ENCODE measurements at places on chromosomes 12 and 14. TPM values are rescaled to one million over a fixed set of nuclear protein-coding genes. Genes with fewer than 3 reads are reported as not detected.

DNA sequence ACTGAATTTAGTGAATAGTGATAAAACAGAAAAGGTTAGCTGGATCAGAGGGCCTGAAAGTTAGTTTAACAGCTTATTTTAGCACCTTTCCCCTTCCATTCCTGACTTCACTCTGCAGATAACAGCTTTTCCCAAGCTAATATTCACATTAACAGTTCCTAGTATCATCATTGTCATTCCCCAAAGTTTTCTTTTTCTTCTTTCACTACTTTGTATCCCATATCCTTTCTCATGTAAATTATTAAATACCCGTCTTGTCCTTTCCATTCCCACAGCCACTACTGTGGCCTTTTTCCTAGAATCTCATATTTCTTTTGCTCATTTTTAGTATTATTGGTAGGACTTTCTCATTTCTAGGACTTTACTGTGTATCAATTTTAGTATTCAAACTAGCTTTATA, 70.5 kb downstream of the SCFD1 start:
- no peak for DNase-seq

GRCh38 chr14:55715889-55716288, 135.9 kb downstream of the KTN1 start:
- no peak for DNase-seq

The TMEM253 gene
- polyA plus RNA-seq: 0.21 TPM

The KRT6C gene
- not detected for polyA plus RNA-seq

DNA sequence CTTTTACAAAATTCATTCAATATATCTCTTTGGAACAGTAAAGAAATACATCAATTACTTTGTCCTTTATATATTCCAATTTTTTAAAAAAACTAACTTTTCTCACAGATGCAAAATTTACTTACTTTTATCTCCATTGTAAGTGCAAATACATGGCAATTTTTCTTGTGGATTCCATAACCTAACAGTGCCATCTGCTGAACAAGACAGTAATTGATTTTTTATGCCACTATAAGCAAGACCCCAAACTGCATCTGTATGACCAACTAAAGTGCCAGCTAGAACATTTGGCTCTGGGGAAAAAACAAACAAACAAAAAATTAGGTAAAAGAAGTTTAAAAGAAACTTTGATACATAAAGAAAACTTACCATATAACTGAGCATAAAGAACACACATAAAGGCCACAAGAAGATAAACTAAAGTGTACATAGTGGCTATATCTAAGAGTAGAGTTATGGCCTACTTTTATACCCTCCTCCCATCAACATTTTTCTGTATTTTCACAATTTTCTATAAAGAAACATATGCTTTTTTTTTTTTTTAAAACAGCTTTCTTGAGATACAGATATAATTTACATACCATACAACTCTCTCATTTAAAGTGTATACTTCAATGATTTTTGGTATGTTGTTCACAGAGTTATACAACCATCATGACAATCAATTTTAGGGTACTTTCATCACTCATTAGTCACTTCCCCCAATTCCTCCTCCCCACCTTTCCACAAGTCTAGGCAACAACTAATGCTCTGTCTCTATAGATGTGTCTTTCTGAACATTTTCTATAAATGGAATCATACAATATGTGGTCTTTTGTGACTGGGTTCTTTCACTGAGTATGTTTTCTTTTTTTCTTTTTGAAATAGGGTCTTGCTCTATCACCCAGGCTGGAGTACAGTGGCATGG, 32.6 kb downstream of the COCH start:
- DNase-seq: no peak

DNA sequence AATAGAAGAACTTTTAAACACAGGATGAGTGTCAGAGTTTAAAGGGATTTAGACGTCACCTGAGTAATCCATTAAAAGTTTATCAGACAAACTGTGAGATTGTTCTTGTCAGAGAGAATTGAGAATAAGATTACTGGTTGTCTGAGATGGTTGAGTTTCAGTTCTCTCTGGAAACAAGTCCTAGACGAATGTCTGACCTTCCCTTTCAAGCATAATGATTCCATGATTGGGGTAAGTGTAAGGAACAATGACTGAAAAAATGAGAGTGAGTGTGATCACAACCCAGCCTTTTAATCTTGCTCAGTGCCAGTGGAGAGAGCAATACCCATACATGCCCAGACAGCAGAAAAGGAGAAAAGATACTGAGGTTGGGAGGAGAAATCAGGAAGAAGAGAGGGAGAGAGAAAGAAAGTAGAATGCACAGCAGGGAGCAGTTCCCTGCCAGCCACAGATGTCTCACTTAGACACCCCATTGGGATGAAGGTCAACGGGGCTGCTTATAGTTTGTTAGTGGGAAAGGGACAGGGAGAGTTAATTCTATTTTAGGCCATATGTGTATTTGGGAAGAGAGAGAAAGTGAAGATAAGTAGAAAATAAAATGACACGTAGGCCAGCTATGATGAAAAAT, 4.3 kb downstream of the GRIP1 start:
- DNase-seq: no peak
